Upper lobe of left lung (tissue), 6 donors: ENCODE measurements at places on chromosomes 5 and 9. TPM values are rescaled to one million over a fixed set of nuclear protein-coding genes. Genes with fewer than 3 reads are reported as not detected.

ADAM19 gene
- total RNA-seq: 13.6 TPM

OR1J1 gene
- not detected for total RNA-seq

LRRTM2 gene
- total RNA-seq: 0.24 TPM

GARIN3 gene
- not detected for total RNA-seq

TMEFF1 gene
- not detected for total RNA-seq

GRIN3A gene
- total RNA-seq: not detected
